Hematopoietic multipotent progenitor cell (in vitro differentiated cells): ENCODE measurements at places on chromosomes 7 and 10. TPM values are rescaled to one million over a fixed set of nuclear protein-coding genes. Genes with fewer than 3 reads are reported as not detected.

TAS2R3 gene
- 1.1 TPM for total RNA-seq

DKK1 gene
- total RNA-seq = 0.27 TPM

CCDC172 gene
- total RNA-seq = not detected

EFCAB10 gene
- total RNA-seq = not detected

LRGUK gene
- total RNA-seq = 0.54 TPM

FAM53B gene
- 32.9 TPM for total RNA-seq

MACC1 gene
- total RNA-seq = 6.7 TPM

GRID1 gene
- total RNA-seq = under 0.01 TPM

MAPK8 gene
- 38.8 TPM for total RNA-seq

FKBP6 gene
- total RNA-seq = not detected

MCM10 gene
- total RNA-seq = 2.2 TPM

LOXL4 gene
- total RNA-seq = 2.2 TPM

SPDYE2 gene
- under 0.01 TPM for total RNA-seq

STEAP2 gene
- total RNA-seq = under 0.01 TPM

TBRG4 gene
- 85.4 TPM for total RNA-seq

ACSM6 gene
- not detected for total RNA-seq

ITIH5 gene
- total RNA-seq = under 0.01 TPM

CXCL12 gene
- under 0.01 TPM for total RNA-seq

- DNase-seq = no peak
These were observed 42.2 kb downstream of the PCDH15 start for GRCh38 chr10:54758791-54759190.

- peak; percentile 57 for DNase-seq
These were observed 10.5 kb downstream of the ST8SIA6 start for GRCh38 chr10:17443707-17444387.

DNA sequence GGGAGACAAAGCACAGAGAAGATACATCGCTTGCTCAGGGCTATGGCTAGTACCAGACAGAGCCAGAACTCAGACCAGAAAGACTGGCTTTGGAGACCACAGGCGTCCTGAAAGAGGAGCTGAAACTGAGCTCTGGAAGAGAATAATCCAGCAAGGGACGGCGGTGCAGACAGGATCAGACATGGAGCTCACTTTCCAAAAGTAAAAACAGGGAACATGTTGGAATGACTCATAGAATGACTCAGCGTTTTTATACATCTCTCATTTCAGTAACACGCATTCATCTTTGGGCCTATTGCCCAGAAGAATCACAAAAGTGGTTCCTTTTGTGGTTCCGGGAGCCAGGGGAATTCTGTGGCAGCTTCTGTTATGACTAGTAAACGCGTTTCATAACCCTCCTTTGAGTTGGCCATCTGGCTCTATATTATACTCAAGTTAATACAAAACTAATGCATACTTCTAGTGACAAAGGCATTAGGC, 37.2 kb downstream of the PLEKHS1 start:
- DNase-seq = peak; percentile 40

DNA sequence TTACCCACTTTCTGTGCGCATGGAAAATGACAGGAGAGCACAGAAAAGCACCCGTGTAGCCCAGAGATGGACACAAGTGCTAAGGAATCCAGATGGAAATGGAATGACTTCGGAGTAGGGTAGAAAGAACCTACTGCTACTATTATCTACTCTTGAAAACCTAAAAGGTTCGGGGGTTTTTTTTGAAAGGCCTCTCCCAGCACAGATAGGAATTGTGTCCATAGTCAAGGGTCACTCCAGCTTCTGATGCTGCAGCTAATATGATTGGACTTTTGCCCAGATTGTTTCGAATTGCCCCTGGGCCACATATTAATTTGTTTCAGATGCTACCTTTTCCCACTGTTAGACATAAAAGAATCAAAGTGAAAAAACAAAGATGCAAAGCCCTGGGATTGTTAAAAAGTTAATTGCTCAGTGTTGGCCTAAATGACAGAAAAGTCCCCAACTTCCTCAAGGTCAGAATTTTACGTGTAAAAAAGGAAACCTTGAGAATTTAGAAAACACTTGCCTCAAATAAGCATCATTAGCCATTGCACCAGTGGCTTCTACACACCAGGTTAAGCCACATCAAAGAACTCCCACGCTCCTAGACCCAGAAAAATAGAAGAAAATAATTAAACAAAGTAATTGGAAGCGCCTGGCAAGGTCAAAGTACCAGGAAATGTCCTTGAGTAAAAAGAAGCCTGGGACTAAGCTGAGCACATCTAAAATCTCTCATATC, 40.8 kb upstream of the INSIG1 start:
- no peak for DNase-seq

DNA sequence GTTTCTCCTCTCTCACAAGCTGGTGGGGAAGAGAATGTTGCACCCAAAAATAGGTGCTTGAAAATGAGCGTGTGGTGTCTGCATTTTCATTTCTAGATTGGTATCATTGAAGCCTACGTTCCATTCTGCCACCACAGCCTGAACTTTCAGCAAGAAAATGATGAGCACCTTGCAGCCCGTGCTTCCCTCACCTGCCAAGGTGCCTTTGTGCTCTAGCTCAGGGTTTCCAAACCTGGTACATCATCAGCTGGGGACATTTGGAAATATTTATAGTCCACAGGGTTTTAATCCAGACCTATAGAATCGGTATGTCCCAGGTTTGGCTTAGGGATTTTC, 701.2 kb downstream of the AUTS2 start:
- DNase-seq = no peak

GRCh38 chr10:104142081-104142480, 20.1 kb downstream of the SFR1 start:
- DNase-seq = no peak

DNA sequence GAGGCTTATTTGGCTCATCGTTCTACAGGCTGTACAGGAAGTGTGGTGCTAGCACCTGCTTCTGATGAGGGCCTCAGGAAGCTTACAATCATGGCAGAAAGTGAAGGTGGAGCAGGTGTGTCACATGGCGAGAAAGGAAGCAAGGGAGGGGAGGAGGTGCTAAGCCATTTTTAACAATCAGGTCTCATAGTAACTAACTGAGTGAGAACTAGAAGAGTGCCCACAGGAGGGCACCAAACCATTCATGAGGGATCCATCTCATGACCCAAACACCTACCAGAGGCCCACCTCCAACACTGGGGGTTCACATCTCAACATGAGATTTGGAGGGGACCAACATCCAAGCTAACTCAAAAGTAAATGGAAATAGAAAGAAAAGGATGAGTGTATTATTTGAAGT, 78.1 kb downstream of the CXCL12 start:
- DNase-seq = no peak

DNA sequence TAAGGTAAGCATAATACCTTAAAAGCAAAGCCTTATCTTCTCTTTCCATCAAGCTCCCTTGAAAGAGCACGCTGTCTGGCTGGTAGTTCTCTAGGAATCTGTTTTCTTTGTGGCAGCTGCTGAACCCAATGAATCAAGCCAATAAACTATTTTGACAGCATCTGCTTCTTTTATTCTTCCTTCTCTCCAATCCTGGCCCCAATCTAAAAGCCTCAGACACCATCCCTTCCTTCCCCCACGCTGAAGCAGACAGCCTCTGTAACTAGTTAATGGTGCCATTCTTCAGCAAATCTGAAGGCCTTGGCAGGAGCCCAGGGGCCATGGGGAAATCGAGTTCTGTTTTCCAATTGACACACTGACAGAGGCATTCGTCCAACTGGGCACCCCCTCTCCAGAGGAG, 186.6 kb upstream of the LYZL1 start:
- peak; percentile 3 for DNase-seq

GRCh38 chr10:64385355-64385754, 864.2 kb downstream of the REEP3 start:
- DNase-seq = no peak

DNA sequence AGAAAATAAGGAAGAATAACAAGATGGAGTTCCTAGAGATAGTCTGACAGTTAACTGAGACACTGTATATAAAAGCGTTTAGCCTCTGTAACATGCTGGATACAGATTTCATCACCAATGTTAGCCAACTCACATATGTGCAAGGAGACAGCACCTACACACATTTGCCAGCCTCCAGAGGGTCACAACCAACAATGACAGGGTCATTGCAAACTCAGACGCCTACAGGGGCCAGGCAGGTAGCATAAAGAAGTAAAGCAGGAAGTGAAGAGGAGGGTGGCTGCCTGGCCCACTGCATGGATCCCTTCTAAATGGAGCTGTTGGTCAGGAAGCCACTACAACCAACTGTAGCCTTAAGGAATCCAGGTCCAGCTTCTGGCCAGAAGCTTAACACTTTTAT, 50.4 kb downstream of the NRAP start:
- no peak for DNase-seq

DNA sequence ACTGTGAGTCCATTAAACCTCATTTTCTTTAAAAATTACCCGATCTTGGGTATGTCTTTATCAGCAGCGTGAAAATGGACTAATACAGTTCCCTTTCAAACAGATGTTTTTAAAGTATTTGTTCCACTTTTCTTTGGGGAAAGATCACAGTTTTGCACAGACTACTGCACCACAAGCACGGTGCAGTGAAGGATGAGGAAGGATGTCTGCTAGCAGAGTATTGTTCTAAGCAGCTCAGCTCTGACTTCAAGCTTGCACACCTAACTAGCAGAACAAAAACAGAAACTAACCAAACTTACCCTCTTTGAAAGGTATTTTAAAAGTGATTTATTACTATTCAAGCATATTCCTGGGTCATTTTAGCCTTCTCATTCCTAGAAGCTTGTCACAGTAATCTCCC, 20.0 kb downstream of the THNSL1 start:
- DNase-seq = no peak

- DNase-seq = no peak
These were observed 1.3 kb downstream of the CUL1 start for GRCh38 chr7:148699782-148700629.

GRCh38 chr10:131065673-131066305, 245.7 kb downstream of the TCERG1L start:
- no peak for DNase-seq

DNA sequence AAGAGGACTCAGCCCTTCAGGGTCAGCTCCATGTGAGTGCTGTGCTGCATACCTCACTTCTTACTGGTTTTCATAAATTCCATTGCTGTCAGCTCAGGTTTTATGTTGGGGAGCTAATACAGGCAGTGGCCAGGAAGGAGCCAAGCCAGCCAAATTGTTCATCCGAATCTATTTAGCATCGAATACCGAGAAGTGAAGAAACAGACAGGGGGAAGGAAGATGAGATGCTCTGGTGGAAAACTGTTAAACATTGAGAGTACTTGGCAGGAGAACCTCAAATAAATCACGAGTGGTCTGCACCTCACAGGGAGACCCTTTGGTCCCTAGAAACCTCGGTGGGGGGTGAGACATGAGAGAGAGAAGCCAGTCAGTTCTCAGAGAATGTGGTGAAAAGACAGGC, 196.0 kb upstream of the TMEM72 start:
- DNase-seq = no peak

- no peak for DNase-seq
These were observed 260.4 kb downstream of the RELN start for GRCh38 chr7:103729026-103729425.

- DNase-seq = no peak
These were observed 251.4 kb downstream of the MAD1L1 start for GRCh38 chr7:1981201-1981877.

- DNase-seq = no peak
These were observed 62.2 kb downstream of the REEP3 start for GRCh38 chr10:63583397-63583796.

DNA sequence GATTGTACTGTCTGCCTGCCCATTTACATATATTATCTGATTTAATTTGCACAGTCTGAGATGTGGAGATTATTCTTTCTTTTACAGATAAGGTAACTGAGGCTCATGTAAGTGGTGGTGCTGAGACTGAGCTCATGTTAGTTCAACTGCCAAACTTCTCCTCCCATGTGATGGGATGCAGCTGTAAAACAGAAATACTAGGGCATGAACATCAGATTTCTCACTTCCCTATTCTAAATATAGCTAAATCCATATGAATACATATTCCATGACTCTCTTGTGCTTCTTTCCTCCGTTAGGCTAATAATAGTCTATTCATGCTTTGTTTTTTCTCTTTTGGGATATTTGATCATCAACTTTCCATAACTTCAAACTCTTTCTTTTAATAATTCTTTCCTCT, 84.7 kb downstream of the PTPRZ1 start:
- DNase-seq = no peak

GRCh38 chr10:86439544-86439943, 72.9 kb upstream of the GRID1 start:
- DNase-seq = peak; percentile 38

GRCh38 chr10:93178226-93178625, 104.5 kb downstream of the CYP26A1 start:
- DNase-seq = no peak

GRCh38 chr7:11486271-11486670, 345.7 kb downstream of the THSD7A start:
- no peak for DNase-seq

- DNase-seq = no peak
These were observed 129.2 kb downstream of the RPS24 start for GRCh38 chr10:78162853-78163252.

GRCh38 chr7:155449008-155449868, 8.7 kb upstream of the EN2 start:
- DNase-seq = peak; percentile 18

- DNase-seq = no peak
These were observed 23.4 kb upstream of the GSAP start for GRCh38 chr7:77439572-77439971.

GRCh38 chr10:49263591-49263990, 35.4 kb upstream of the C10orf71 start:
- DNase-seq = no peak

DNA sequence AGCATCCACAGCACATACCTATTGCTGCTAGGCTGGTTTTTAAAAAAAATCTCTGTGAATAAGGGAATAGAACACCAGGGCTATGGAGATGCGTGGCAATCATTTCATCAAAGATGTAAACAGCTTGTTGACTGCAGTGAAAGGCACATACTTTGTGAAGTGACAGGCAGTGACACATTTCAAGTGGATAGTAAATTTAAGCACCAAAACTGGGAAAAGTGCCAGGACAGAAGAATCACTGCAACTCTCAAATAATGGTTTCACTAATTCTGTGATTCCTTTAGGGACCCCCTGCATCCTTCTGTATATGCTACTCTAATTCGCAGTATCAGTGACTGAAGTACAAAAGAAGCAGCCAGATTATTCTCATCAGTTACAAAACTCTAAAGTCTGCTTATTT, 145.2 kb upstream of the KLF14 start:
- no peak for DNase-seq

- DNase-seq = no peak
These were observed 1126.4 kb upstream of the GHITM start for GRCh38 chr10:83012866-83013265.

- DNase-seq = peak; percentile 15
These were observed 50.8 kb downstream of the CH25H start for GRCh38 chr10:89156161-89156835.

GRCh38 chr10:35420827-35421552, 84.7 kb downstream of the CCNY start:
- DNase-seq = no peak

DNA sequence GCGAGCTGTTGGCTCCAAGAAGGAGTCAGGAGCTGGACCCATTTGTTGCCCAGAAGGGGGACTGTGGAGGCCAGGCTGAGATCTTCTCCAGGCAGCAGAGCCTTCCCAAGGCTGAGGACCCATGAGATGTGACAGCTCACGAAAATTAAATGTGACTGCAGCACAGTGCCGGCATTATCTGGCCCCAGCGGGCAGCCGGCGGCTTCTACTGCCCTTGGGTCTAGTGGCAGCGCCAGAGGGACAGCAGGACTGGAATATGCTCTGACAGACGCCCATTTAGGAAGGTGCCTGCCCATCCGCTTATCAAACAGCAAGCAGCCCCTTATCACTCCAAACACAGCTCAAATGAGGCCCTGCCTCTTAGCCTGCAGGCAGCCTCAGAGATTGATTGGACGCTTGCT, 122.9 kb upstream of the LYZL2 start:
- DNase-seq = no peak

GRCh38 chr7:112462236-112462635, 12.0 kb downstream of the IFRD1 start:
- peak; percentile 33 for DNase-seq
